Fibroblast of villous mesenchyme (primary cell): ENCODE measurements at places on chromosomes 1 and 21. TPM values are rescaled to one million over a fixed set of nuclear protein-coding genes. Genes with fewer than 3 reads are reported as not detected.
A peak's percentile ranks its signal among the peaks of the same experiment; 100 is the strongest.

DNA sequence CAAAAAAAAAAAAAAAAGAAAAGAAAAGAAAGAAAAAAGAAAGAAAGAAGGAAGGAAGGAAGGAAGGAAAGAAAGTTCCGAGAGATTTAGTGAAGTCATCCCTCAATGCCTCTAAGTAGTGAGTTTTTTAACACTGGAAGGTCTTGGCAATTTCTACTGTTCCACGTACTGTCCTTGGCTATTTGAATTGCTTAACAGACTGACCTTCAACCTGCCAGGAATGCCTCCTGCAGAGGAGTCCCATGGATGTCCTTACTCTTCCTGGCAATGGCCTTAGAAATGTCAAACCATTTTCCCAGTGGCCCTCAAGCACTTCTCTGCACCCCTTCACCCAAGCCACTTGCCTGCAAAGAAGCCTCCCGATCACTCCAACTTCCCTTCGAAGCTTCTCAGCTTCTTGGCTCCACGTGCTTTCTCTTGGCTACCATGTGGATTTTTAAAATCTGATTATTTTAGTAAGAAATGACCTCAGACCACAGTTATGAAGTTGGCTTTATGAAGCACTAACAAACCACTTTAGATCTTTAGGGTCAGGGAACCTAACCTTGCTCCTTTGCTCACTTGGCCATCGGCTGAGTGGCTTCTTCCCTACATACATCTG, 43.7 kb upstream of the ABCG1 start:
- no peak for DNase-seq

- peak; percentile 46 for DNase-seq
These were observed 104.0 kb downstream of the CDC7 start for GRCh38 chr1:91604632-91605031.

- DNase-seq, result no peak
These were observed 120.8 kb downstream of the LMO4 start for GRCh38 chr1:87449348-87449963.

GRCh38 chr21:44778499-44778911, 23.1 kb downstream of the UBE2G2 start:
- DNase-seq, result no peak

- DNase-seq, result no peak
These were observed 40.1 kb downstream of the INAVA start for GRCh38 chr1:200934676-200935245.

DNA sequence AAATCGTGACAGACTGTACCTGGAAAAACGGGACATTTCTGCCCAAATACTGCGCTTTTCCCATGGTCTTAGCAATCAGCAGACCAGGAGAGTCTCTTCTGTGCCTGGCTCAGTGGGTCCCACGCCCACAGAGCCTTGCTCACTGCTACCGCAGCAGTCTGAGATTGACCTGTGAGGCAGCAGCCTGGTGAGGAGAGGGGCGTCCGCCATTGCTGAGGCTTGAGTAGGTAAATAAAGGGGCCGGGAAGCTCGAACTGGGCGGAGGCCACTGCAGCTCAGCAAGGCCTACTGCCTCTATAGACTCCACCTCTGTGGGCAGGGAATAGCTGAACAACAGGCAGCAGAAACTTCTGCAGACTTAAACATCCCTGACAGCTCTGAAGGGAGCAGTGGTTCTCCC, 203.1 kb downstream of the DENND1B start:
- no peak for DNase-seq

DNA sequence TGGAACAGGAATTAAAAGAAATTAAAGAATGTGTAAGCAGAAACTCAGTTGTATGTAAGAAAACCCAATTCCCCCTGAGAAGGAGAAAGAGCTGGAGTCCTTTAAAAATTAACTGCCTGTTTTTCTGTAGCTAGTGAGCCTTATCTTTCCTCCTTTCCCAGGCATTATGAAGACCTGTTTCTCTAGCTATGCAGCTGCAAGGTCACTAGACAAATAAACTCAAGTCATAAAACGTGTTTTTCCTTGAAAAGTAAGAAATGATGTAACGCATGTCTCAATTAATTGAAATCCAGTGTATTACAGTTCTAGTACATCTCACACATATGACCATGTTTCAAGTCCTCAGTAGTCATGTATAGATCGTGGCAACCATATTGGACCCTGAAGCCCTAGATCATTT, 5.3 kb downstream of the S100A12 start:
- DNase-seq, result no peak

- DNase-seq, result peak; percentile 39
These were observed 31.9 kb downstream of the GNPAT start for GRCh38 chr1:231272880-231273279.

- DNase-seq, result peak; percentile 94
These were observed 238.5 kb downstream of the LTN1 start for GRCh38 chr21:28754127-28754611.

DNA sequence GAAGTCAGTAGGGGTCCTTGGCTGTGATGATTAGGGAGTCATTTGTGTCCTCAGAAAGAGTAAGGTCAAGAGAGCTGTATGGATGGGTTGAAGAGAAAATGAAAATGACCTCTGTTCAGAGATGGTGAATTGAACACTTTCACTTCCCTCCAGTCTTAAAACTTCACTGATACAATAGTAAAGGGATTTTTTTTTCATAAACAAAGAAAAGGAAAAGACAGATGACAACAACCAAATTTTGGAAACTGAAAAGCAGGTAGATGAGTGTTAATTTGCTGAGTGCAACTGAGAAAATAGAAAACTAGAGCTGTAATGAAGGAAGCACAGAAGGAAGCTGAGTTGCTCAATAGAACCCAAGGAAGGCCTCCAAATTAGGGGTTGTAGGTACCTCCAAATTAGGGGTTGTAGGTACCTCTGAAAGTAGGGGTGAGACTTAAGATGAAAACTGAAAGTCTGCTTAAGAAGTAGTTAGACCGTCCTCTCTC, 14.8 kb upstream of the S1PR1 start:
- DNase-seq, result no peak

GRCh38 chr1:61828805-61829204, 86.5 kb downstream of the PATJ start:
- no peak for DNase-seq

- DNase-seq, result peak; percentile 26
These were observed 15.6 kb upstream of the TTLL10 start for GRCh38 chr1:1157914-1158710.

GRCh38 chr21:43196826-43197225, 28.0 kb downstream of the CRYAA start:
- DNase-seq, result no peak

GRCh38 chr1:241355311-241356010, 1.5 kb downstream of the RGS7 start:
- DNase-seq, result no peak

GRCh38 chr1:3714284-3714741, 37.9 kb upstream of the CCDC27 start:
- DNase-seq, result no peak

- peak; percentile 54 for DNase-seq
These were observed 1.9 kb downstream of the BSDC1 start for GRCh38 chr1:32392325-32392724.

GRCh38 chr21:33042812-33043211, 17.1 kb downstream of the OLIG2 start:
- DNase-seq, result peak; percentile 53

- no peak for DNase-seq
These were observed 2.9 kb downstream of the CD1B start for GRCh38 chr1:158328426-158328825.

DNA sequence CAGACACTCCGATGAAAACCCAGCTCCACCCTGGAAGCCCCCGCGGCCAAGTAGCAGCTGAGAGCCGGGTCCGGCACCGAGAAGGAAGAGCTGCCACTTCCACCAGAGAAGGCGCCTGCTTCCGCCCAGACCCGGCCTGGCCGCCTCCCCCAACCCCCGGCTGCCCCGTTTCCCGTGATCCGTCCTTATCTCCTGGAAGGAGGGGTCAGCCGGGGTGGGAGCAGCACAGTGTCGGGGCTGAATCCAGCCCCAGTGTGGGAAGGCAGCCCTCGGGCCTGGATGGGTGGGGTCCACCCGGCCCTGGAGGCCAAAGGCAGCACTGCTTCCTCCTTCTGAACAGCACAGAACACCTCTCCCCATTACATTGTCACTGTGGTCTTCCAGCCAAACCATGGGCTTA, 69.4 kb downstream of the MEGF6 start:
- DNase-seq, result no peak

DNA sequence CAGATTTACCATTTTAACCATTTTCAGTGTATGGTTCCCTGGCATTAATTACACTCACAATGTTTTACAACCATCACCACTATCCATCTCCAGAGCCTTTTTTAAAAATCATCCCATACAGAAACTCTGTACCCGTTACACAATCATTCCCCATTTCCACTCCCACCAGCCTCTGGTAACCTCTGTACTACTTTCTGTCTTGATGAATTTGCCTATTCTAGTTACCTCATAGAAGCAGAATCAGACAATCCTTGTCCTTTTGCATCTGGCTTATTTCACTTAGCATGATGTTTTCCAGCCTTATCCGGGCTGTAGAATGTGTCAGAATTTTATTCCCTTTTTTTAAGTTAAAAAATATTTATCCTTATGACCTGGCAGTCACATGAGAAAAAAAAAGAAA, 33.0 kb downstream of the PGM1 start:
- DNase-seq, result peak; percentile 48

- DNase-seq, result no peak
These were observed 445.6 kb downstream of the PLPP3 start for GRCh38 chr1:56133522-56134472.

- no peak for DNase-seq
These were observed at the start of gene KLHDC7A for GRCh38 chr1:18480315-18481189. KLHDC7A (plus strand) TSS chr1:18480930; CDS start chr1:18480982, 52 bp downstream.

GRCh38 chr1:241485554-241485992, 34.0 kb downstream of the FH start:
- DNase-seq, result peak; percentile 28

DNA sequence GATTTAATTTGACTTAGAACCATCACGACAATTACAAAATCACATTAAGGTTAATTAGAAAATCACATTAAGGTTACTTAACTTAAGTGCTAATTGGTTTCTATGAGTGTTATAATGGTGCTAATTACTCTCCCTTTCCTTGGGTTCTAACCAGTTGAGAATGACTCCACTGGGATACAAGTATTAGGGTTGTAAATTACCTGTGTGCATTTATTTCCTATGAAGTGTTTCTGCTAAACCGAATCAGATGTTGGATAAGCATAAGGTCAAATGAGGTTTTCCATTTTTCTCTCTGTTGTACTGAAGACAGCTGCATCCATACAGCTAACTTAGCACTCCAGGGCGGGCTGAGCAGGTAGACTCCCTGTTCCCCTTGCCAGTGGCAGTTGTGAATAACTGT, 610.3 kb upstream of the TMPRSS15 start:
- no peak for DNase-seq

GRCh38 chr1:109264379-109264755, 15.0 kb downstream of the CELSR2 start:
- DNase-seq, result no peak

DNA sequence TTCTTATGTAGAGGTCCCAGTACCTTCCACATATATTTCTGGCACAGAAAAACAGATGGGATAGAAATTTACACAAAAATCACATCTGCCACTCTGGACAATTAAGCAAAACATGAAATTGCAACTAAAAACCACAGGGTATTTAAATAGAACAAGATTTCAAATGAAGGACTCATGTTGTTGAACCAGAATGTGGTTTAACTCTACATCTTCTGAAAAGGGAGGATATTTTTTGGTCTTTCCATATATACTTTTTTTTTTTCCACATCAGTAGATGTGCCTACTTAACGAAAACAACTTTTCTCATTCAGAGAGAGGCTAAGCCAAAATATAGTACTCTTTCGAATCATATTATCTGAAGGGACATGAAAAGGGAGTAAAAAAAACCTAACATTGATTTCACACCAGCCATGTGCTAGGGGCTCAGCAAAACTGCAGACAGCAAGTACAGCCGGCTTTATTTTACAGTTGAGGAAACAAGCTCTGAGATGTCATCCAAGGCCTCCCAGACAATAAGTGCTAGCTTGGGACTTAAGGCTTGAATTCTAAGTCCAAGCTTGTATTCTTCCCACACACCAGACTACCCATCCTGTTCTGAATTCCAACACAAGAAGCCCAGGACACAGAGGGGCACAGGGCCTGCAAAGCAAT, 208.9 kb downstream of the PBX1 start:
- peak; percentile 58 for DNase-seq

DNA sequence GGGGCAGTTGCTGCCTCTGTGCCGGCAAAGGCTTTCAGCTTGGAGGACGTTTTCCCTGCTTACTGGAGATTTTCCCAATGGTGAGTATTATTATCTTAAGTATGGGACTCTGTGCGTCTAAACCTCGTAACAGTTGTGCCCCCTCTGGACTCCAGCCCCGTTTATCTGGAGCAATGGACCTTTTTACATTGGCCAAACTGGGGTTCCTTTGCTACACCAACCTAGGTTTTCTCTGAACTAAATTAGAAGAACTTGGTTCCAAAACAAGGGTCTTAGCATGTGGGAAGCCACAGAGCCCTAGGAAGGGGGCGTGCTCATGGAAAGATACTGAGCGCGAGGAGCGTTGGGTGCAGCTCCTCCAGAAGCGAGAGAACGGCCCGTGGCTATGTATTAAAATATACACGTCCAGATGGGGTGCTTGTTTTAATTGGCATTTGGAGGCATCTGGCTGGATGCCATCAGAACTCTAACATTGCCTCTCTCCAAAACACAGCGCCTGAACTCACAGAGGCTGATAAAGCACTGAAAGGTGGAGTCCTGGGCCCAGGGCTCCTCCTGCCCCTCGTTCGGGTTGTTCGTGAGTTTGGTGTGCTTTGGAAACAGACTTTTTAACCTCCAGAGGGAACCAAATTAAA, 28.4 kb downstream of the POFUT2 start:
- no peak for DNase-seq

The WNT2B gene
- 2.6 TPM in 2 replicates for total RNA-seq

The OR10Z1 gene
- not detected in 2 replicates for total RNA-seq

The SYT6 gene
- total RNA-seq, result not detected in 2 replicates

The CCDC30 gene
- 0.86 and 0.97 TPM in 2 replicates for total RNA-seq

The KRTAP6-2 gene
- not detected in 2 replicates for total RNA-seq

The RHBG gene
- not detected in 2 replicates for total RNA-seq

The C1orf74 gene
- total RNA-seq, result 3.0 and 3.5 TPM in 2 replicates

The AGL gene
- total RNA-seq, result 11.6 and 12.5 TPM in 2 replicates

The FAM72C gene
- total RNA-seq, result 0.64 and 1.3 TPM in 2 replicates

The CDK18 gene
- total RNA-seq, result 1.6 and 2.2 TPM in 2 replicates
